ENCODE measurements at places on chromosomes 6 and 20. TPM values are rescaled to one million over a fixed set of nuclear protein-coding genes. Genes with fewer than 3 reads are reported as not detected.

SCUBE3 gene
- polyA plus RNA-seq: 0.02 TPM

GRCh38 chr6:162852840-162853577 lies 125.2 kb downstream of the PACRG start:
- H3K36me3 ChIP-seq: no peaks in the 10 kb centered on the region
- H3K4me3 ChIP-seq: no peak overlapping the region
- no peak overlapping the region for H3K27ac ChIP-seq
- DNase-seq: no peak
- H3K27me3 ChIP-seq: no peaks in the 10 kb centered on the region
- no peaks in the 10 kb centered on the region for H3K4me1 ChIP-seq

- no peaks in the 10 kb centered on the region for H3K4me1 ChIP-seq
- H3K27ac ChIP-seq: no peak overlapping the region
- H3K4me3 ChIP-seq: no peak overlapping the region
- no peaks in the 10 kb centered on the region for H3K36me3 ChIP-seq
Observed at GRCh38 chr6:143559051-143559660, 47.6 kb upstream of the FUCA2 start.

EDN1 gene
- 7.3 TPM for polyA plus RNA-seq

TAF4 gene
- polyA plus RNA-seq: 9.2 TPM

DNA sequence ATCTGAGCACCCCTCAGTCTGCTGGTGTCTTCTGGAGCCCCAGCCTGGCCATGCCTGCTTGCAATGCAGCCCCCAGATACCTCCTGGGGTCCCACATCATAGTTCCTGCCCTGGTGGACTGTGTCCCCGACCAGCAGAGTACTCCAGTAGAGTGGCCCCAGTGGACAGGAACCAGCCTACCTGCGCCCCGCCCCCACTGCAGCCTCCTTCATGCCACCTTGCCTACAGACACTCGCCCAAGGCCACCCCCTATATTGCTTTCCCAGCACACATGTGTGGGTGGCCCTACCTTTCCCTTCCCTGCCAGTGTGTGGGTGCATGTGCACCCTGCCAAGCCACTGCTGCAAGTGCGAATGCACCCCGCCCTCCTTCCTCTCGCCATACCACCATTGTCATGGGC lies 204.0 kb downstream of the EDN1 start:
- H3K4me3 ChIP-seq: no peak overlapping the region
- no peak overlapping the region for H3K27ac ChIP-seq
- no peaks in the 10 kb centered on the region for H3K27me3 ChIP-seq

CRISP2 gene
- polyA plus RNA-seq: 0.65 TPM

DNA sequence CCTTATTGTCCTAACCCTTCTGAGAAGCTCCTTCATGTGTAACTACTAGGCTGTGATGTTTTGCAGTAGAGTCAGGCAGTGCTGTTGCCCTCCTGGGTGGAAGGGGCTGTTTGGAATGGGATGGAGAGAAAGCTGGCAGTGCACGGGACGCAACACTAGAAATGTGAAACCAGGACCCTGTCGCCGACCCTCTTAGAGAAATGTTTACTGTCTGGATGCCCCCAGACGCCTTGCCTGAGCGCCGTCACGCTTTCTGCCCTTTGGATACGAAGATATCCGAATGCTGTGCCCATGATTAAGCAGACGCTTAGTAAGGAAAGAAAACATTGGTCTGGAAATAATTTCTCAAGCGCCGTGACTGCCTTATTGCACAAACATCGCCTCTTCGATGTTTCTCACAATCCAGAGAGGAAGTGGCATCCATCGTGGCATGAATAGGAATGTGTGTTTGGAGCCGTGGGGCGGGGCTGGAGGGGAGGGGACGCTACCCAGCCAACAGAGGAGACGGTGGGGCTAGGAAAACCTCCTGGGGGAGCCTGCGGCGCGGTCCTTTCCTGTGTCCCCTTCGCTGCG lies 661 bp upstream of the PPP1R14C start:
- H3K27me3 ChIP-seq: no peaks in the 10 kb centered on the region
- H3K27ac ChIP-seq: no peak overlapping the region
- H3K4me3 ChIP-seq: no peak overlapping the region
- H3K36me3 ChIP-seq: no peaks in the 10 kb centered on the region

- no peaks in the 10 kb centered on the region for H3K36me3 ChIP-seq
- H3K4me3 ChIP-seq: no peak overlapping the region
- H3K4me1 ChIP-seq: no peaks in the 10 kb centered on the region
- H3K27me3 ChIP-seq: no peaks in the 10 kb centered on the region
- no peak for DNase-seq
Observed at GRCh38 chr6:111668410-111668809, 62.7 kb upstream of the TRAF3IP2 start.

- H3K4me3 ChIP-seq: no peak overlapping the region
- no peaks in the 10 kb centered on the region for H3K27me3 ChIP-seq
- no peak overlapping the region for H3K27ac ChIP-seq
- peaks cover 23% of the 10 kb centered on the region for H3K4me1 ChIP-seq
- H3K36me3 ChIP-seq: no peaks in the 10 kb centered on the region
Observed at GRCh38 chr6:44050872-44051505, 76.3 kb downstream of the MRPL14 start.

GRCh38 chr6:126437205-126437604 lies 97.3 kb downstream of the CENPW start:
- no peak overlapping the region for H3K27ac ChIP-seq
- no peaks in the 10 kb centered on the region for H3K36me3 ChIP-seq
- no peaks in the 10 kb centered on the region for H3K27me3 ChIP-seq
- H3K4me1 ChIP-seq: no peaks in the 10 kb centered on the region
- no peak overlapping the region for H3K4me3 ChIP-seq

C6orf163 gene
- polyA plus RNA-seq: 6.2 TPM

GRCh38 chr20:33443512-33444239 lies at the start of gene SNTA1:
Gene SNTA1, minus strand, starts transcription at chr20:33443763. Its CDS starts 143 bp downstream, at chr20:33443620.
- H3K4me3 ChIP-seq: peak within 1 kb of the TSS; percentile 63
- no peaks in the 10 kb centered on the region for H3K4me1 ChIP-seq
- peak; percentile 97 for DNase-seq
- H3K27ac ChIP-seq: no peak within 1 kb of the TSS
- H3K27me3 ChIP-seq: no peaks in the 10 kb centered on the region
- H3K36me3 ChIP-seq: no peaks in the 10 kb centered on the region

DHX16 gene
- polyA plus RNA-seq: 44.4 TPM

GRCh38 chr6:2344319-2344905 lies 99.0 kb upstream of the GMDS start:
- H3K27me3 ChIP-seq: no peaks in the 10 kb centered on the region
- DNase-seq: no peak
- H3K27ac ChIP-seq: no peak overlapping the region
- no peaks in the 10 kb centered on the region for H3K36me3 ChIP-seq
- H3K4me1 ChIP-seq: no peaks in the 10 kb centered on the region

DNA sequence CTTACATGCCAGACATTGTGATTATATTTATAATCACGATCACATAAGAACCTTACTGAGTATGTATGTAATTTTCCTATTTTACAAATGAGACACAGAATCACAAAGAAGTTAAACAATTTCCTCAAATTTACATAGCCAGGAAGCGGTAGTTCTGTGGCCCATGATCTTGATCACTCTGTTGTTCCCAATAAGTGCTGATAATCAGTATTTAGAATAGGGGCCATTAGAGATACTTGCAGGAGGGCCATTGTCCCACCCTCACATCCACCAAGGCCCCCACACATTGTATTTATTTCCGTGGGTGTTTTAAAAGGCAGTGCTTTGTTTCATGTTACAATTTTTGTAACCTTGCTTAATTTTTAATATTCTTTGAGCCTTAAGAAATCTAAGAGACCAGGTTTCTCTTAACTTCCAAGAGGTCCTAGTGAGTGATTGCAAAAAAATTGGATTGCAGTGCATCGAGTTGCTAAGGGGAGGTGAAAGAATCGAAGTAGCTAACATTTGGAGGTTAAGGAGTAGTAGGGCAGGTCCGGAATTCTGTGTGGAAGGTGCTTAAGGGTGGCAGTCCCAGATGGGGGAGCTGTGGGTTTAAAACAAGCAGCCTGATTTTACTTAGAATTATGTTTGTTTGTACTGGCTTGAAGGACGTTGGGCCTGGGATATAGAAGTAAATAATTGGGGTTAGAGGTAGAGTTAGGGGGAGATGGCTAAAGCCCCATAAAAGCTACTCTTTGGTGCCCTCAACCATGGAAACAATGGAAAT lies 339.4 kb downstream of the CDKAL1 start:
- no peaks in the 10 kb centered on the region for H3K27me3 ChIP-seq
- no peak for DNase-seq
- H3K36me3 ChIP-seq: no peaks in the 10 kb centered on the region
- H3K4me1 ChIP-seq: no peaks in the 10 kb centered on the region
- H3K4me3 ChIP-seq: no peak overlapping the region

GRCh38 chr6:132962936-132963868 lies 148.8 kb downstream of the RPS12 start:
- peak; percentile 57 for DNase-seq
- H3K36me3 ChIP-seq: no peaks in the 10 kb centered on the region
- H3K27me3 ChIP-seq: no peaks in the 10 kb centered on the region
- no peaks in the 10 kb centered on the region for H3K4me1 ChIP-seq
- H3K4me3 ChIP-seq: no peak overlapping the region
- no peak overlapping the region for H3K27ac ChIP-seq
